ENCODE measurements at places on chromosomes 7 and 10. TPM values are rescaled to one million over a fixed set of nuclear protein-coding genes. Genes with fewer than 3 reads are reported as not detected.

DNA sequence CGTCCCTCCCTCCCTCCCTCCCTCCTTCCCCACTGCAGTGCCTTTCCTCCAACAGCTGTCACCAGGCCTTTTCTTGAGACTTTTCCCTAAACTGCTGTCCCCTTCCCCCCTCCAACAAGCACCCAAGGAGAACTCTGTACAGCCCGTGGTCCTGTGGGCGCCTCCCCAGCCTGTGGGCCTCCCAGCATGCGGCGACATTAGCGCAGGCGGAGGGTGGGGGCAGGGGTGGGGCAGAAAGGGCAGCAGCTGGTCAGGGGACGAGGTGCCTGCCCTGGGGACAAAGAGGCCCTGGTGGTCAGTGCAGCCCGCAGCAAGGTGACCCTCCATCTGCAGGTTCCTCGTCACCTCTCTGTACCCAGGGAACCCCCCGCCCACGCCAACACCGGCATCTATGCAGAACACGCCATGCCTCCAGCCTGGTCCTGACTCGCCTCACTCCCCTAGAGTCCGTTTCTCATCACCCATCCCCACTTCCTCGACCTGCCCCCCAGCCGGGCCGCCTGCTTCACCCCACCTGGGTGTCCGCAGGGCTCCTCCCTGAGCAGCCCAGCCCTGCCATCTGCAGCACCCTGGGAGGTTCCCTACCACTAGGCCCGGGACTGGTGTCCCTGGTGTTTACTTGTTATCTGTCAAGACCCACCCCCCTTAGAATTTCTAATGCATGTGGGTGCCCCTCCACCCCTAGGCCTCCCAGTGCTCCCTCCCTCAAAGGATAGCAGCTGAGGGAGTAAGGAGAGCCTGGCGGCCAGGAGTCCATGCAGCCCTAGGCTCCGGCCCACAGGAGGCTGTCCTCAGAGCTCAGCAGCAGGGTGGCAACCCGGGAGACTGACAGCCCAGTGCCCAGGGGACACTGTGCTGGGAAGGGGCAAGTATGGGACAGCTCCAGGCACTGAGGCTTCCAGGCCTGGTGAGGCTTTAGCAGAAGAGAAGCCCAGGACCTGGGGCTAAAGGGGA, 147.8 kb downstream of the ARHGAP22 start:
- no peak for DNase-seq
- H3K27ac ChIP-seq: no peak overlapping the region
- H3K4me3 ChIP-seq: no peak overlapping the region
- no peaks in the 10 kb centered on the region for H3K27me3 ChIP-seq
- no peaks in the 10 kb centered on the region for H3K36me3 ChIP-seq
- H3K4me1 ChIP-seq: peaks cover 17% of the 10 kb centered on the region

- H3K27me3 ChIP-seq: no peaks in the 10 kb centered on the region
- DNase-seq: no peak
- no peaks in the 10 kb centered on the region for H3K4me1 ChIP-seq
Observed at GRCh38 chr7:64639267-64640001, 26.5 kb upstream of the ZNF107 start.

DNA sequence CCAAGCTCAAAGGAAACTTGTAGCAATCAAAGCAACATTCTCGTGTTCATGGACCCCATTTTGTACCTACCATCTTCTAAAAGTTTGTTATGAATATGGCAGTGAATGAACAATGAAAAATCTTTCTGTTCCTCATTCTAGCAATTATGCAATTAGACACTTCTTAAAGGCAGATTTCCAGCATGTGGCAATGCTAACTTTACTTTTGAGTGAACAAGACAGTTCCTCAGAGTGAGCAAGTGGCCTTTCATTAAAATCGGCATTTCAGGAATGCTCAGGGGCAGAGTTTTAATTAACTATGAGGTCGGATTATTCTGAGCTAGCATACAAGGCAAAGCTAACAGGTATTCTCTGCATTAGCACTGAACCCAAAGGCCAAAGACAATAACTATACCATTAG, 48.4 kb upstream of the NFE2L3 start:
- DNase-seq: no peak
- H3K27me3 ChIP-seq: peaks cover 17% of the 10 kb centered on the region
- no peaks in the 10 kb centered on the region for H3K4me1 ChIP-seq
- no peak overlapping the region for H3K4me3 ChIP-seq
- no peak overlapping the region for H3K27ac ChIP-seq

Gene SFRP4
- total RNA-seq: 5.6 TPM

Gene TMEM236
- not detected for total RNA-seq

Data from SJCRH30 (cell line).